ENCODE measurements at places on chromosomes 6 and 20.

- DNase-seq = no peak
These were observed 160.4 kb downstream of the CD83 start for GRCh38 chr6:14278006-14278405.

- DNase-seq = no peak
These were observed 164.9 kb downstream of the EYA2 start for GRCh38 chr20:47059536-47059935.

DNA sequence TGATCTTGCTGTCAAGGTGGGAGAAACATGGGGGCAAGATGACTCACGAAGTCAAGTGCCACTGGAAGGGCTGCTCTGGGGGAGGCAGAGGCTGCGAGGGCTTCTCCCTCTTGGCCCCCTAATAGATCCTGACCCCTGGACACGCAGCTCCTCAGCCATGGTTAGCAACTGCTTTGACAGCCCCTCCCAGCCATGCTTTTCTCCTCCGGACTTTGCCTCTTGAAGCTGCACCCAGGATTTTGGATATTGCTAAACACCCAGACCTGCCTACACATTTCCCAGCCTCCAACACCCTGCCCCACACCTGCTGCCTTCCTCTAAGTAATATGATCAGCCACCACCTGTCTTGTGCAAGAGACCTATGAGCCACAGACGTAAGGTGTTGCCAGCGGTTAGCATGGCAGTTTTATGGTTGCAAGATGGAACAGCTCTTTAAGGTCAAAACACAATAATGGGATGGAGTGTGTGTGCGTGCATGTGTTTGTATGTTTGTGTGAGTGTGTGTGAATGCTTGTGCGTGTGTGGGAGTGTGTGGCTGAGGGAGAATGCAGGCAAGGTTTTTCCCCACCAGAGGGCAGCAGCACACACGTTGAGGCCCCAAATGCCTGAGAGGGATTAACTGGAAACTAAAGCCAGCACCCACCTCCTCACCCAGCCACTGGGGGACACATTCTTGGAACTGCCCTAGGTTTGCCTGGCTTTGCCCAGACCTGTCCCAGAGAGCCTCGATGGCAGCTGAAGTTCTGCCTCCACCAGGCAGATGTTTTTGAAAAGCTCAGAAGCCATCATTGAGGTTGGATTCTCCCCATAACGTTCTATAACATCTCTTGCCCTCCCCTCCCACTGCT, 2.5 kb downstream of the IP6K3 start:
- peak; percentile 58 for DNase-seq

DNA sequence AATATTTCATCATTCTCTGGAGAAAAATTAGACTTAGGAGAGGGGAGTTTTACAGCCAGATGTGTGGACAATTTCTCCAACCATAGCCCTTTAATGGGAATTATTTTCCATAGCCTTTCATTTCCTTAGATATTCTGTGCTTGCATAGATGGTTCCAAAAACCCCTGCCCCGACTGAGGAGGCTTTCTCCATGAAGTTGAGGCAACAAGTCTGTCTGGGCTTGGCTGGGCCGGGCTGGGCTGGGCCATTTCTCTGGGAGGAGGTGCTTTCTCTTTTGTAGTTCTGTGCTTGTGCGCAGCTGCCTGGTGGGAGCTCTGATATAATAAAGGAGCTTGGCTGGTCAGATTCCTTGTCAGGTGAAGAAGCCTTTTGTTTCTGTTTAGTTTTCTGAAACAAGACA, 71.4 kb downstream of the SOBP start:
- DNase-seq = no peak

DNA sequence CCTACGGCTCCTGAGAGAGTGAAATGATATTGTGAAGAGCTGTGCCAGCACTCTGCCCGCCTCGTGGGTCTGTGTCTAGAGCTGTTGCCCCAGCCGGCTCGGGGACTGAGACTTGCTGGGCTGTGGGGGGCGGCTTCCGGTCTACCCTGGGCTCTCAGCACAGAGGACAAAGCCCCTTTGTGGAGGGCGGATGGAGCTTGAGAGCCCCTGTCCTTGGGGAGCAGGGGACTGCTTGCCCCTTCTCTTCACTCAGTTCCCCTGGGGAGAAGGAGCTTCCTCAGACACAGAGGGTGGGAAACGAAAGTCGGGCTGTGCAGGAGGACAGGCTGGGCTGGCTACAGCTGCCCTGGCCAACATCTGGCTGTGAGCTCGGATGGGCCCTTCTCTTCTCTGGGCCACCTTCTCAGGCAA, 11.0 kb downstream of the SRC start:
- DNase-seq = no peak

DNA sequence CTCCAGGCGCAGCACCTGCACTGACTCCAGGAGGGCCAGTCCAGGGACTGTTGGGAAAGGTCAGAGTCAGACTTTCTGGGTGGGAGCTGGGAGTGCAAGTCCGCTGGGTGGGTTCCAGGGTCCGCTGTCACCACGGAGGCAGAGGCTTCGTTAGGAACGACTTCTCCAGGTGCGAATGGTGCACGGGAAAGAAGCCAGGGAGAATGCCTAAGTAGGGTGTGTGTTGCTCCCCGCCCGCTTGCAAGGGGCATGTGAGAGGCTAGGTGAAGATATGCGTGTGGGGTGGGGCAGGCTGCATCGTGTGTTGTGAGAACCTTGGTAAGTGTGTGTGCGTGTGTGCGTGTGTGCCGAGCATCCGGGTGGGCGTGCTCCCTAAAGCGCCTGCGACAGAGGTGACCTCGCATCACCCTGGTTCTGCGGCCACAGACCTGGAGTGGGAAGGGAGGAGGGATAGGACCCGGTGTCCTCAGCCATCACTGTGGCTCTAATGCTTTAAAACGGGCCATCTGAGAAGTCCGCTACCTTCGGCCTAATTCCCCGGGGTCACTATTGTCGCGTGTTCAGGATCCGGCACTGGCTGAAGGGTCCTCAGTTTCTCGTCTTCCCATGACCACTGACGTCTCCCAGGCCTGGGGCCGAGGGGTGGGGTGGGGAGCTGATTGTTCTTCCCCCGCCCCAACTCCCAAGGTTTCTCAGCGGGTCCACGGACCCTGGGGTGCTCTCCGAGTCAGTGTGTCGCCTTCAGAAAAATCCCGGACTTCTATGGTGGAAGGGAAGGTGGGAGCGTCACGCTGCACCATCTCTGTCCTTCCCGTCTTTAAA, 6.1 kb downstream of the SLC32A1 start:
- DNase-seq = no peak

DNA sequence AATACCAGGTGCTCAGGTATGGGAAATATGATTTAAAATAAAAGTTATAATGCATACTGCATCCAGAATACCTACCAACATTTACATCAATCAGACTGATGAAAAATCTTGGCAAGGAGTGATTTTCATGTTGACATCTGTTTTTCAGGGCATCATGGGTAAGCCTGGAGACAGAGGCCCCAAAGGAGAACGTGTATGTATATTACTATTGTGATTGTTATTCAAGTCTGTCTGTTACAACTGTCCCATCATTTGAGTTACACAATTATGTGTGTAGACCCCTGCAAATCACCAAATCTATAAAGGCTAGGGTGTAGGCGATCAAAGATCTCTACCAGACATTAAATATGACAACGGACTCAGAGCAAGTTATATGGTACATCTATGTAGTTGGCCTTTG, 118.2 kb downstream of the COL9A1 start:
- no peak for DNase-seq

DNA sequence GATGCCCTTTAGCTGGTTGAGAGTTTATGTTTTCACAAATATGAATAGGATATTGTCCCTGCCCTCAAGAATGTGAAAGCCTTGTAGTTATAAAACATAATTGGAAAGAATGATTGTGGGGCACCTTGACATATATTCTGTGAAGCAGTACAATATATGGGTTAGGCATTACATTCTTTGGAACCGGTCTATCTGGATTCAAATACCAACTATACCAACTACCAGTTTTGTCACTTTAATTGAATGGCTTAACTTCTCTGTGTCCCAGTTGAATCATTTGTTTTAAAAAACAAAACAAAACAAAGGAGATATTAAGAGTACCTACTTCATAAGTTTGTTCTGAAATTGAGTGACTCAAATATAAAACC, 146.5 kb downstream of the TBC1D32 start:
- DNase-seq = no peak

- no peak for DNase-seq
These were observed 5.6 kb downstream of the RPL10A start for GRCh38 chr6:35473850-35474130.

DNA sequence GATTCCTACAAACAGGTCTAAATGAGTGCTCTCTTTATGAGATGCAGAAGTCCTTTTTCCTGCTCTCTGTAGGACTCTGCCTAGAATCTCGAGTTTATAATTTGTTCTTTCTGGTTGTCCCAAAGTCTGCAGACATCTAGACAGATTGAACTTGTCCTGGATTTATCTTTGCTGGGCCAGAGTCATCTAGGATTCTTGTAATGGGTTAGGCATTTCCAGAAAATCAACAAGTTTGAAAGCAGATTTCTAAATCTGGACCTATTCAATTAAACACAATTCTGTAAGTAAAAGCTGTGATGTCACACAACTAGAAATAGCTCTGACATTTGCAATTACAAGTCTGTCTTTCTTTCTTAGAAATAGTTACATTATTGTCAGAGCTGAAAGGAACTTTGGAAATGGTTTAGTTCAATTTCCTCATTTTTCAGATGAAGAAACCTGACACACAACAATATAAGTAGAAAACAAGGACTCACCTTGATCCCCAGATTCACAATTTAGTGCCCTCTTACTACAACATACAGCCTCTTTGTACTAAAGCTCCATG, 4.2 kb upstream of the RSPO3 start:
- DNase-seq = no peak

- DNase-seq = no peak
These were observed 100.4 kb upstream of the TCF21 start for GRCh38 chr6:133788556-133788955.

GRCh38 chr6:7086488-7086887, 21.3 kb upstream of the RREB1 start:
- no peak for DNase-seq

DNA sequence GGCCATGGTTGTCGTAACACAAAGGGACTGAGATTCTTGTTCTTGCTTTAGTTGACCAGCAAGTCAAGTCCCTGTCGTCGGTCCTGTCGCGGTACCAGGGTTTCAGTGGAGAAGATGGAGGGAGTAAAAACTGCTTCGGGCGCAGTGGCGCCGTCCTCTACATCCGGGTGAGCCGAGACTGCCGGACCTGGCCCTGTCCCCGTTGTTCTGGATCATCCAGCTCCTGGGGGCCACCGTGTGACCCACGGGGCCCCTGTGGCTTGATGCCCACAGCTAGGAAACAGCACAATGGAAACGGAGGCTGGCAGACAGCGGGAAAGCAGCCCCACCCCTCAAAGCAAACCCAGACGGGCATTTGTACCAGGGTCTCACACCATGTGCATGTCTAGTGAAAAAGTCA, 15.0 kb downstream of the MTG2 start:
- DNase-seq = no peak

- no peak for DNase-seq
These were observed 11.0 kb upstream of the HDGFL1 start for GRCh38 chr6:22558288-22558882.

GRCh38 chr6:73857341-73857890, 161.4 kb downstream of the CD109 start:
- no peak for DNase-seq

GRCh38 chr6:136757150-136757549, 35.1 kb downstream of the MAP3K5 start:
- DNase-seq = no peak

DNA sequence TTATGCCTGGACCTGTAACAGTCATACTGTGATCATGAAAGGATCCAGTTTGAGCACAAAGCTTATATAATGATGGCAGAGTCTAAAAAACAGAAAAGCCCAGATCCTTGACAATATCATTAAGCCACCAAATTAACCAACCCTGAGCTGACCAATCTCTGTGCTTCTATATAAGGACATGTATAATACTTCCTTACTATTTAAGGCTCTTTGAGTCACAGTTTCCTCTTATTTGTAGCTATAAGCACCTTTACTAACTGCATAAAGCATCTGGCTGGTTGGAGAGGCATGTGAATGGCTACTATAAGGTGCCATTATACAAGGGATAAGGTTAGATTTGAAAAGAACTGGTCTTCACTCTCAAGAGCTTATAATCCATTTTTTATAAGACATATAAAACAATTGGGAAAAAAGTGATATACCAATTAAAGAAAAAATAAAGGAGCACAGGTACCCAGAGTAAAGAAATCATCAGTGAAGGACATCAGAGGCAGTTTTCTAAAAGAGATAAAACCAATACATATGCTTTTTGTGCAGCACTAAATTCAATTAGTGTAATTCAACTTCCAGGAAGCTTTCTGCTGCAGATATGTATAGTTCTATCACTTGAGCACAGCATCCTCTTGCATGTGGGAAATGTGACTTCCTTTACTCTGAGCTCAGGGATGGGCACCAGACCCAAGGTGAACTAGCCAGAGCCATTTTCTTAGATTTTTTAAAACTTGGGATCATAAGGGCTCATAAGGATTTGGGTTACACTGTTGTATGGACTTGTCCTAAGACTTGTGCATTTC, 121.0 kb downstream of the BTBD9 start:
- no peak for DNase-seq

DNA sequence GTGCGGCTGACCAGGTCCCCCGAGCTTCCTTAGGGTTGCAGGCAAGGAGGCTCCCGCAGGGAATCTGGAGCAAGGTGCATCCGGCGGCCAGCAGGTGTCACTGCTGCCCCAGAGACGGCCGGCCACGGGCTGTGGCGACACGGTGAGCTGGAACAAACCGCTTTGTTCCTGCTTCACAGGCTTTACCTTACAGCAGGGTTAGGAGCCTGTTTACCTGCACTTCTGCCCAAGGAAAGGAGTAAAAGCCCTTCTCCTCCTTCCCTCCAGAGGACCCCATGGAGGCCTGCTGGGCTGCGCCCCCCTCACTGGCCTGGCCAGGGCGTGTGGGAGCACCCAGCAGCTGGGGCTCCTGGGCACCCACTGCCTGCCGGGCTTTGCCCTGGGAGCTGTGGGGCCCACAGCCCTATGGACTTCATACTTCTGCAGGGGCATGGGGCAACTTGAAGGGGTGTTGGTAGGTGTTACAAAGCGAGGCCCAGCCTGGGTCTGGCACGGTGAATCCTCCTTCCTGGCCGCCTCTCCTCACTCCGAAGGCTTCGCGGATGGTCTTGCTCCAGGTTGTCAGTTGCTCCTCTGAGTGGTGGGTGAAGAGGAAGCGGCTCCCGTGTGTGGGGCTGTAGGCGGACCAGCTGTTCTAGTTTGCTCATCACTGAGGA, 88.4 kb downstream of the CDC5L start:
- DNase-seq = peak; percentile 83

DNA sequence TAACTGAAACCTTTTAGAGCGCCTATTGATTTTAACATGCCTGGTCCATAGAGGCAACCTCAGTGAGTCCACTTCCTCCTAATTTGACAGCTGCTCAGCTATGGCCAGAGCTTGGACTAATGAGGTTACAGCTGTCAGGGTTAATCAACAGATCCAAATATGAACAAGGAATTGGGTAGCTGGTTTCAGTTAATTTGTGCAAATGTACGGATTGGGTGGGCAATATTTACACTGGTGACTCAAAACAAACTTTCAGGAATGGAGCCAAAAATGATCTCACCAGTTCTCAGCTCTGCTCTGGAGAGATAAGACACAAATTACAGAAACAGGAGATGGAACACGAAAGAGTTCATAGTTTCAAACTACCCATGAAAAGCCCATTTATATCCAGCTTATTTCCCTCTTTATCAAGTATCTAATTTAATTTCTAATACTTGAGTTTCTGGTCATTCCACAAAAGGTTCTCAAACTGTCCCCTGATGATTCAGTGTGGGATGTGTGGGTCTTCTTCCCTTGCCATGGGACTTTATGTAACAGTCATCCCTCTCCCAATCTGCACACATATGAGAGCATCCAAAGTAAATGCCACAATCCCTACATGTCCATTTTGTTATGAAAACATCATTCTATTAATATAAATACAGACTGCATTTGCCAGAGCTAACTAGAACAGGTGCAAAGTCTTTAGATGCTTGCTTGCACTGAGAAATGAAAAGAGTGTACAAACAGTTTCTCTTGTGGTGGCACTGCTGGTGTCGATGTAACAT, 149.9 kb downstream of the RPS12 start:
- peak; percentile 15 for DNase-seq

Data from kidney glomerular epithelial cell (primary cell).